ENCODE measurements at places on chromosomes 1 and 21. TPM values are rescaled to one million over a fixed set of nuclear protein-coding genes. Genes with fewer than 3 reads are reported as not detected.

The RGS8 gene
- not detected for polyA plus RNA-seq

The DMBX1 gene
- 0.38 TPM for polyA plus RNA-seq

The FAM72A gene
- polyA plus RNA-seq: 0.79 TPM

The LIN28A gene
- polyA plus RNA-seq: not detected

The SYT2 gene
- 0.05 TPM for polyA plus RNA-seq

The SPOCD1 gene
- 1.4 TPM for polyA plus RNA-seq

The CCDC27 gene
- not detected for polyA plus RNA-seq

The EDN2 gene
- not detected for polyA plus RNA-seq

The PIK3CD gene
- polyA plus RNA-seq: 5.2 TPM

The ATP1A2 gene
- polyA plus RNA-seq: 26.9 TPM

GRCh38 chr21:32004291-32004690 is 131.5 kb downstream of the HUNK start:
- no peak for DNase-seq
- H3K27me3 ChIP-seq: no peaks in the 10 kb centered on the region
- no peaks in the 10 kb centered on the region for H3K4me1 ChIP-seq
- H3K36me3 ChIP-seq: no peaks in the 10 kb centered on the region

DNA sequence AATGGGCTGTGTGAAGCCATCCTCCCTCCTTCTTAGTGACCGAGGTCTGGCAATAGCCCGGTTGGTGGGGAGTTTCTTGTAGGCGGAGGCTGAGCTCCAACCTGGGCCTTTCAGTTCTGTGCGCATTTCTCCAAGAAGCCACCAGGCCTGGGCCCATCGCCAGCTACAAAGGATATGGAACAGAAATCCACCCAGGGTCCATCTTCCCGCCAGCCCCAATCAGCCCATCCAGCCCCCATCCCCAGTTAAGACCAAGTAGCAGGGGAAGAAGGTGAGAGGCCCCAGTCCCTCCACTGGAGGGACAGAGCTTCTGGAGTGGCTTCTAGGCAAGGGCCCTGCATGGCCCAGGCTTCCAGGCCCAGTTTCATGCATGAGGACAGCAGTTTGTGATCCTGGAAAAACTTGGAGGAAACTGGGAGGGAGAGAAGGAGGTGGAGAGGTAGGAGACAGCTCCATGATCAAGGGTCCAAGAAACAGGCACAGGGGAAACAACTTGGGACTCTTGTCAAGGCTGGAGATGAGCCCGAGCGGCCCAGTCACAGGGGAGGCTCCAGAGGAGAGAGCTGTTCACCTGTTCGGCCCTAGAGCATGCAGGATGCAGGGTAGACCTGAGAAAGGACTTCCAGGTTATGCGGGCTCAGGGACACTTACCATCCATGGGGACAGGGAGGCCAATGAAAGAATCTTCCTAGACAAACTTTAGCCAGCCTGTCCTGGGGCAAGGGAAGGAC is 261.2 kb downstream of the PTPRU start:
- DNase-seq: peak; percentile 60
- H3K4me1 ChIP-seq: no peaks in the 10 kb centered on the region
- H3K4me3 ChIP-seq: no peak overlapping the region
- no peaks in the 10 kb centered on the region for H3K36me3 ChIP-seq

DNA sequence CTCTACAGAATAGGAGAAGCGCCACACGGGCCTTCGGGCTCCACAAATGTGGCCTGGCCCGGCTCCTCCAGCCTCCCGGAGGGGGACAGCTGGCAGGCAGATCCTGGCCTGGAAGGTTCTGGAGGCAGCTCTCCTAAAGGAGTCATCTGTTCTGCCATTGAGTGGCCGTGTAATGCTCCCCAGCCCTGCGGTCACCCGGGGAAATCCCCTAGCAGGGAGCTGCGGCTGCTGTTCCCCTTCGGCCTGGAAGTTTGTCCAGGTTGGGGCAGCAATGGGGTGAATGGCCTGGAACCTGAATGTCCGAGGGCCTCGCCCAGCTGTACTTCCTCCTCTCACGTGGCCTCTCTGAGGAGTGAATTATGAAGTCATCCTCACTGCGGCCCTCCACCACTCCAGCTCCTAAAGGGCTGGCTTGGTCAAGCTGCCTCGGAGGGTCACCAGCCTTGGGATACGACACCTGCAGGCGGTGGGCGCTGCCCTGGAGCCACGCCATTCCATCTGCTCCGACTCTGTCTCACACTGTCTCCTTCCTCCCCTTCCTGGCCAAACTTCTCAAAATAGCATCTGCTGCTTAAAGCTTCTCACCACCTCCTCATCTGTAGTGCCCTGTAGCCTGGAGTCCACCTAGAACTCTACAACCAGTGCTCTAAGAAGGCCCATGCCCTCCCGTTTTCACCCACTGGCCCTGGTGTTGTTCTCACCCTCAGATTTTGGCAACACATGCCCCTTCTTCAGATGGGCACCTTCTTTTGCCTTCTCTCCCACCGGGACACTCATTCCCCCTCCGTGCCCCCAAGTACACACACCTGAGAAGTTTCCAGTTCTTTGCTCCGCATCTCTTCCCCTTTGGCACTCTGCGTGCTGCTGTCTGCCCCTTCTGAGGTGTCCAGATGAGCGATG is 54.4 kb upstream of the TMPRSS2 start:
- H3K4me3 ChIP-seq: no peak overlapping the region
- H3K4me1 ChIP-seq: no peaks in the 10 kb centered on the region
- no peak overlapping the region for H3K27ac ChIP-seq
- H3K27me3 ChIP-seq: no peaks in the 10 kb centered on the region
- H3K36me3 ChIP-seq: no peaks in the 10 kb centered on the region

DNA sequence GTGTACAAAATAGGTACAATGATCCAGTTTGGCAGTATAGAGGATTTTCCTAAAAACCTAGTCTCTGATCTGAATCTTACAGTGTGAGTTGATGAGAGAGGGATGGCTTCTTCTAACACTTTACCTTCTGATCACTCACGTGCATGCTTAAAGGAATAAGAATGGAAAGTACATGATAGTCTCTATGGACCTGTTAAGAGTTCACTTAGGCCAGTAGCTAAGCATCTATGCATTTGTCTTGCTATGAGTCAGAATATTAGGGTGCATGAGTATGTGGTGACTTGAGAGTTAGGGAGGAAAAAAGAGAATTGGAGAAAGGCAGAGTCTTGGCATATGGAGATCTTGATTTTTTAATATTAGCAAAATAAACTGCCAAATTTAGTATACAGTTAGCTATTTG is 206.3 kb downstream of the COL11A1 start:
- no peak overlapping the region for H3K4me3 ChIP-seq
- no peaks in the 10 kb centered on the region for H3K36me3 ChIP-seq
- H3K27me3 ChIP-seq: no peaks in the 10 kb centered on the region
- no peak for DNase-seq
- H3K4me1 ChIP-seq: no peaks in the 10 kb centered on the region
- no peak overlapping the region for H3K27ac ChIP-seq

DNA sequence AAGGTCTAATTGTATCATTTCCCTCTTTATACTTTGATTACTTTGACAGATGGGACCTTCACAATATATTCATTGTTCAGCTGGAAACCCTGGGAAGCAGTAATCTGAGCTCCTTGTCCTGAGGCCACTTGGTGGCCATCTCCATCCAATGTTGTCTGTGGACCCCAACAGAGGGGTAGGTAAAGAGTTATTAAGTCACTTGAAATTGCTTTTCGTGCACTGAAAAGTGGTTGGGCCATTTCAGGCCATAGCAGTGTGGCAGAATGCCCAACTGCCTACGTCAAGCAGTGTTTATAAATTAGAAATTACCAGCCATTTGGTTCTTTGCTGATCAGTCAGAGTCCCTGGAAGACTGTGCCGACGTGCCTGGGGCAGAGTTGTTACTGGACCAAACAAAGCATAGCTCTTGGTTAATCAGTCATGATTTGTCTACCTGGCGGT is 308.3 kb upstream of the USP25 start:
- H3K4me3 ChIP-seq: no peak overlapping the region
- H3K27ac ChIP-seq: no peak overlapping the region
- DNase-seq: no peak
- no peaks in the 10 kb centered on the region for H3K4me1 ChIP-seq

DNA sequence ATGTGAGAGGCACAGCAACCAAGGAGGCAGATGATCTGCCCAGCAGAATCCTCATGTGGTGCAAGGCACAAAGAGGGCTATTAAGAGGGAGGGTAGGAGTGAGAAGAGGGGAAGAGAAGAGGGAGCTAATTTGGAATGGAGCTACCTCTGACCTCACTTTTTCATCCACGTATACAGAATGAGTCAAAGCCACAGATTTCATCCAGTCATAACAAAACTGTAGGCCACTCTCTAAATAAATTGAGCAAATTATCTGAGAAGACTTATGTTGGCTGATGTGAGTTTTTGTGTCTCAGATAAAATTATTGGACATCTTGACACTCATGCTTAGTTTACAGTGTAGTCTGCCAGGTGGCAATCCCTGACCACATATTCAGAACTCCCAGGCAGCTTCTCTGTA is 325.6 kb downstream of the TTLL7 start:
- no peak overlapping the region for H3K4me3 ChIP-seq
- no peak for DNase-seq
- H3K4me1 ChIP-seq: no peaks in the 10 kb centered on the region
- H3K27ac ChIP-seq: no peak overlapping the region
- H3K27me3 ChIP-seq: no peaks in the 10 kb centered on the region

- no peaks in the 10 kb centered on the region for H3K36me3 ChIP-seq
- H3K4me3 ChIP-seq: no peak overlapping the region
- H3K27me3 ChIP-seq: no peaks in the 10 kb centered on the region
- H3K4me1 ChIP-seq: no peaks in the 10 kb centered on the region
- H3K27ac ChIP-seq: no peak overlapping the region
- no peak for DNase-seq
Observed at GRCh38 chr1:159229896-159230295, 25.2 kb downstream of the ACKR1 start.

- no peaks in the 10 kb centered on the region for H3K27me3 ChIP-seq
- no peak overlapping the region for H3K4me3 ChIP-seq
- no peak overlapping the region for H3K27ac ChIP-seq
- no peak for DNase-seq
- H3K36me3 ChIP-seq: no peaks in the 10 kb centered on the region
Observed at GRCh38 chr1:90074970-90075391, 80.1 kb downstream of the ZNF326 start.

- no peak overlapping the region for H3K27ac ChIP-seq
- H3K36me3 ChIP-seq: no peaks in the 10 kb centered on the region
- peaks cover 1% of the 10 kb centered on the region for H3K27me3 ChIP-seq
- H3K4me1 ChIP-seq: no peaks in the 10 kb centered on the region
Observed at GRCh38 chr1:158362941-158363340, 9.2 kb downstream of the CD1E start.

- H3K27ac ChIP-seq: no peak overlapping the region
- H3K27me3 ChIP-seq: no peaks in the 10 kb centered on the region
- no peak overlapping the region for H3K4me3 ChIP-seq
- no peaks in the 10 kb centered on the region for H3K4me1 ChIP-seq
- H3K36me3 ChIP-seq: no peaks in the 10 kb centered on the region
Observed at GRCh38 chr1:70517444-70517843, 106.4 kb downstream of the CTH start.

GRCh38 chr1:210541680-210542358 is 213.1 kb downstream of the HHAT start:
- DNase-seq: no peak
- no peaks in the 10 kb centered on the region for H3K4me1 ChIP-seq
- no peak overlapping the region for H3K27ac ChIP-seq

DNA sequence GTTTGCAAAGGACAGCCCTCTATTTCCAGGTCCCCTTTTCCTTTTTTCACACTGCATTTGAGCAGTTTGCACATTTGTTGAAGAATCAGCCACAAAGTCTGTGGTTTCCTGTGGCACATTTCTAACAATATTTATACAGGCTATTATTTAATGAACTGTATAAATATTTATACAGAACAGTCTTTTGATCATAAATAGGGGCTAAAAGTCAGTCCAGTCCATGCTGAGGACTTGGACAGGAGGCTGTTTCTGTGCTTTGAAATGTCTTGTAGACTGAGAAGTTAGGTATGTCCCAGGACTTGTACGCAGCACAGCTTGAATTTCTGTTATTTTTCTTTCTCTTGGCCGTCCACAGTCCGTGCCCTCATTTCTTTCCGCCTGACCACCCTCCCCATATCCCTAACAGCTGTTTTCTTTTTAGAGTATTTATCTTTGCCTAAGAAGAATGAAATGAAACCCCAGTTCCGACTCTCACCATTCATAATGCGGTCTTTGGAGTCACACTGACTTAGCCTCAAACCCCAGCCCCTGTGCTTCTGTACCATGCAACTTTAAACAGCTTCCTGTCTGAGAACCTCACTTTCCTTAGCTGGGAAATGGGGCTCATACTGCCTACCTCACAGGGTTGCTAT is 19.7 kb downstream of the FGGY start:
- peak overlapping the region; percentile 76 for H3K27ac ChIP-seq
- DNase-seq: no peak
- H3K4me1 ChIP-seq: peaks cover 4% of the 10 kb centered on the region
- no peaks in the 10 kb centered on the region for H3K36me3 ChIP-seq
- H3K27me3 ChIP-seq: no peaks in the 10 kb centered on the region

GRCh38 chr1:175155473-175155856 is 37.1 kb downstream of the KIAA0040 start:
- peaks cover 4% of the 10 kb centered on the region for H3K36me3 ChIP-seq
- H3K4me3 ChIP-seq: no peak overlapping the region
- H3K27ac ChIP-seq: no peak overlapping the region
- H3K27me3 ChIP-seq: no peaks in the 10 kb centered on the region

DNA sequence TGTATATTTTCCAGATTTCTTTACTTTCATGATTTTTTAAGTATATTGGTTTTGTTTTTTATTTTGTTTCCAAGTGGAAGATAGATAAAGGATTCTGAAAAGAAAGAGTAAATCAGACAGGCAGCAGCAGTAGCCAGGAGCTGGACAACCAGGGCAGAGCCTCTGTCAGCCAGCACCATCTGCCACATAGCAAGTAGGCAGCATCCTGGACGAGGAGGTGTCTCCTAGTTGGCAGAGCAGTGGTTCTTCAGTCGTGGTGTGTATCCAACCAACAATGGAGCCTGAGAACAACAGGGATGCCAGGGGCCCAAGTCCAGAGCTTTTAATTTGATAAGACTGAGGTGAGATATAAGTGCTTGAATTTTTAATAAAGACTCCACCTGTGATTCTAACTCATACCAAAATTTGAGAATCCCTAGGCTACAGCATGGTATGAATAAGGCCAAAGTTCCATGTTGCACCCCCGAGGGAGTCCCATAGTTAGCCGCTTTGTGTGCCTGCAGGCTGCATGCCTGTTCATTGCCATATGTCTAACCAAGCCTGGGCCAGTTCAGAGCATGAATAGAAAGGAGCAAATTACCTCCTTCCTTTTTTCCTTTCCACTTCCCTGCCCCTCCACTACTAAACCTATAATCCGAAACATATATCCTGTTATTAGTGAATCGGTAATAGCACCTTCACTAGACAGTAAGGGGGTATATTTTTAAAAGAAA is 153.2 kb downstream of the NTNG1 start:
- no peaks in the 10 kb centered on the region for H3K36me3 ChIP-seq
- H3K4me3 ChIP-seq: no peak overlapping the region
- DNase-seq: no peak
- no peaks in the 10 kb centered on the region for H3K27me3 ChIP-seq

All from aorta (tissue), 5 donors.